OCI-LY7 (cell line): ENCODE measurements at places on chromosomes 7 and 10. TPM values are rescaled to one million over a fixed set of nuclear protein-coding genes. Genes with fewer than 3 reads are reported as not detected.

- no peak for DNase-seq
Measured at GRCh38 chr7:140611641-140612040, 29.0 kb downstream of the DENND2A start.

Gene HTR5A
- not detected in 2 replicates for total RNA-seq

Gene ECHDC3
- total RNA-seq = not detected in 2 replicates

Gene HPSE2
- not detected in 2 replicates for total RNA-seq

GRCh38 chr7:31456646-31457368 lies 57.1 kb upstream of the ITPRID1 start:
- no peak for DNase-seq

DNA sequence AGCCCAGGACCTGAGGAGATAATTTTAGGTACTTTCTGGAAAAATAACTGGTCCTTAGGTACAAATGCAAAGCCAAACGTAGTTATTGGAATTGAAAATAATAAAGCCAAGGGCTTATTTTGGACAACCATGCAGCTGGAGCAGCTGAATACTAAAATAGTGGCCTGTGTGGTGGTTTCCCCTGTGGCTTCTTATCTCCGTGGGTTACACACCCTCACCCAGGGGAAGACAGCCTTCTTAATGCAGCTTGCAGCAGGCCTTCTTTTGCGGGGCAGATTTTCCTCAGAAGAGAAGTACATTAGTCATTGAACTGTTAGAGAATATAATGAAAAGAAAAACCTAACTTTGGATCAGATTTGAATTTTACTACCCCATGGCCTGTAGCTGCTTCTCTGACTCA lies 133.5 kb downstream of the ST7 start:
- no peak for DNase-seq

GRCh38 chr10:128469515-128469914 lies 343.3 kb upstream of the MKI67 start:
- no peak for DNase-seq

Gene NUTM2A
- total RNA-seq = 0.97 and 1.1 TPM in 2 replicates
